K562 (cell line): ENCODE measurements at places on chromosomes 16 and 17.

DNA sequence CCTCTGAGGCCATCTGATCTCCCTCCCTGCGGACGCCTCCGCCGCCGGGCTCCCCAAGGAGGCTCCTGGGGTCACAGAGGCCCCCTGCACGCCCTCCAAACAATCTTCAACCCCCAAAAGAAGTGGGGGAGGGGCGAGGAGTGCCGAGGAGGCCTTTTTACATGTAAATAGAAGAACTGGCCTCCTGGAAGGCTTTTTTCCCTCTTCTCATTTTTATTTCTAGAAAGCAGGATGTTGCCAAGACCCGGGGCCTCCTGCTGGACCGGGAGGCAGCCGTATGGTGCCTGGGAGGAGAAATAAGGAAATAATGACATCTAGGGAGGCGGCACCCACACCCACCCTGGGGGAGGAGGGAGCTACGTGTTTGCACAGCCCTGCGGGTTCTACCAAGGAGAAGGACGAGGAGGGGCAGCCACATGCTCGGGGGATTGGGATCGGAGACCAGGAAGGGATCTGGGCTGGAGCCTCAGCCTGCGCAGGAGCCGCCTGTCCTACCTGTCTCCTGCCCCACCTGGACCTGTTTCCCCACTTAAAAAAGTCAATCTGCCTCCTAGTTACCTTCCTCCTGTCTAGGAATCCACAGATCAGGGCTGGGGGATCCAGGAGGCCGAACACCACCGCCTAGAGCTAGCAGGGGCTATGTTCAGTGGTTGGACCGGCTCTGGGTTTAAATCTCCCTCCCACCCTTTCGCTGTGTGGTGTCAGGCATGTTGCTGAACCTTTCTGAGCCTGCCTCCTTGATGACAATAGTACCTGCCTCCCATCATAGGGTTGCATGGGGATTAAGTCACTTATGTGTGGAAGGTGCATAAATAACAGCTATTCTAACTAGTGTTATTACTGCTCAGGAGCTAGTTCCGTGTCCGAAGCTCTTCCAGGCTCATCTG lies 175.7 kb upstream of the GSE1 start:
- DNase-seq, result peak; percentile 85

DNA sequence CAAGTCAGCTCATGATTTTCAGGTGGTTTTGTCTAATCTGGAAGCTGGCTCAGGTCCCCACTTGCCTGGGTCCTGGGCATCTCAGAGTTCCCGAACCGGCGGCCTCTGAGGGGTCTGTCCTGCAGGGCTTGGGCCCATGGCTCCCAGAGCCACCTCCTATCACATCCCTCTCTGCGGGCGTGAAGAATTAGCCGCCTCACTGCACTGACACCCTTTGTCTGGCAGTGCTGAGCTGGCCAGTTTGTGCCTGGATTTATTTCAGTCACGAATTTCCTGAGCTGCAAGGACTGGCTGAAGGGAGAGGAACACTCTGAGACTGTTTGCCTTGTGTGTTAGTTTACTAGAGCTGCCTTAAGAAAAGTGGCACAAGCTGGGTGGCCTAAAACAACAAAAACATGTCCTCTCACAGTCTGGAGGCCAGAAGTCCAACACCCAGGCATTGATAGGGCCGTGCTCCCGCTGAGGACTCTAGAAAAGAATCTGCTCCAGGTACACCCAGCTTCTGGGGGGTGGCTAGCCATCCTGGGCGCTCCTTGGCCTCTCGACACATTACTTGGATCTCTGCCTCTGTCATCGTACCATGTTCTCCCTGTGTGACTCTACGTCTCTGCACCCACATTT lies 217.5 kb upstream of the DYNLRB2 start:
- no peak for DNase-seq

DNA sequence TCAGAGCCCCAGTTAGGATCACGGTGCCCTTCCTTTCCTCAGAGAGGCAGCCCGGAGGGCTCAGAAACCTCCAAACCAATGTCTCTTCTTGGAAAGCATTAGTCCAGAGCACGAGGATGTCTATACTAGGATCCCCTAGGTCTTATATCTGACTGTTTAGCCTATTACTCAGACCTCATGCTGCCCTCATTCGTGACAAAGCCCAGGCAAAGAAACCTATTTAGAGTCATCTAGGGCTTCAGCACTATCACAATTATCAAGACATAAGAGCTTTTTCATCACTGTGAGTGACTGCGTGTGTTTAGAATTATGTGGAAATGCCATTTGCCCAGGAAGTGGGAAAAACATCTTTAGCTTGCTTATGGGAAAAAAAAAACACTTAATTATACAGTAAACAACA lies 159.8 kb upstream of the NOL11 start:
- DNase-seq, result no peak

- no peak for DNase-seq
These were observed 2.6 kb downstream of the SPEM3 start for GRCh38 chr17:7431231-7431630.

- no peak for DNase-seq
These were observed 26.8 kb downstream of the VMP1 start for GRCh38 chr17:59734226-59734625.
